ENCODE measurements at places on chromosomes 11 and 22. TPM values are rescaled to one million over a fixed set of nuclear protein-coding genes. Genes with fewer than 3 reads are reported as not detected.
A peak's percentile ranks its signal among the peaks of the same experiment; 100 is the strongest.

The ROBO4 gene
- 220 TPM for total RNA-seq

The SAA4 gene
- not detected for total RNA-seq

GRCh38 chr11:114179234-114179941, 116.8 kb upstream of the NNMT start:
- peak; percentile 96 for DNase-seq

- DNase-seq: no peak
Measured at GRCh38 chr11:15038963-15039362, 34.4 kb upstream of the CALCB start.

- DNase-seq: no peak
Measured at GRCh38 chr11:122563761-122564160, 91.8 kb upstream of the UBASH3B start.

DNA sequence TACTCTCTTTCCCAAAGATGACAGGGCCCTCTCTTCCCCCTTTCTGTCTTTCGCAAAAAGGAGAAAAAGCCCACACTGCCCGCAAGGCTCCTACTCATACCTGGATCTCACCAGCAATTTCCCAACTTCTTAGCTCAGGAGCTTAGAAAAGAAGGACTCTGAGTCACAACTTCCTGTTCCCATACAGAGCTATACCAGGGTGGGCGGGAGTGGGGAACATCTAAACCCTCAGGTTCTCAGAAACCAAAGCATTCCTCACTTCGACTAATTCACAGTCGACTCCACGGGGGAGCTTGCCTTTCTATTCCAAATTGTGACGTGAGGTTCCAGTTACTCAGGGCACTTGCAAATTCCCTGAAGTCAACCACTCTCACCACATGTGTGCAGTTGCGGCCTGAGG, 61.9 kb downstream of the MTNR1B start:
- no peak for DNase-seq

DNA sequence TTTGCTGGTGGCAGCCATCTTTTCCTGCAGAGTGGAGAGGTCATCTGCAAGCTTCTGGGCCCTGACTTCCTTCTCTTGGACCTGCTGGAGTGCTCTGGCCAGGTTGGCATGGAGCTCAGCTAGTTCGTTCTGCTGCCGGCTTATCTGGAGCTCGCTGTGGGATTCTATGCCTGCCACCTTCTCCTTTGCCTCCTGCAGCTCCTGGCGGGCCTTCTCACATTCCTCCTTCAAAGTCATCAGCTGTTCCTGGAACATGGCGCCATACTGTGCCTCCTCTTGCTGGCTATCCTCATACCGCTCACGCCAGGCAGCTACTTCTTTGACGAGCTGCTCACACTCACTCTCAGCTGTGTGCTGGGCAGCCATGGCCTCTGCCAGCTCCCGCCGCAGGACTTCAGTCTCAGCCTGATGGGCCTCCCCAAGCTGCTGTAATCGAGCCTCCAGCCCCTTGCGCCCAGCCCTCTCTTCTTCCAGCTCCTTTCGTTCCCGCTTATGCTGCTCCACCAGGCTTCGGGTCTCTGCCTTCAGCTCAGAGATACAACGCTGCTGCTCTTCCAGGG, 16.1 kb downstream of the IL18BP start:
- no peak for DNase-seq

The CCDC88B gene
- 1.6 TPM for total RNA-seq

The INSC gene
- total RNA-seq: 0.28 TPM

DNA sequence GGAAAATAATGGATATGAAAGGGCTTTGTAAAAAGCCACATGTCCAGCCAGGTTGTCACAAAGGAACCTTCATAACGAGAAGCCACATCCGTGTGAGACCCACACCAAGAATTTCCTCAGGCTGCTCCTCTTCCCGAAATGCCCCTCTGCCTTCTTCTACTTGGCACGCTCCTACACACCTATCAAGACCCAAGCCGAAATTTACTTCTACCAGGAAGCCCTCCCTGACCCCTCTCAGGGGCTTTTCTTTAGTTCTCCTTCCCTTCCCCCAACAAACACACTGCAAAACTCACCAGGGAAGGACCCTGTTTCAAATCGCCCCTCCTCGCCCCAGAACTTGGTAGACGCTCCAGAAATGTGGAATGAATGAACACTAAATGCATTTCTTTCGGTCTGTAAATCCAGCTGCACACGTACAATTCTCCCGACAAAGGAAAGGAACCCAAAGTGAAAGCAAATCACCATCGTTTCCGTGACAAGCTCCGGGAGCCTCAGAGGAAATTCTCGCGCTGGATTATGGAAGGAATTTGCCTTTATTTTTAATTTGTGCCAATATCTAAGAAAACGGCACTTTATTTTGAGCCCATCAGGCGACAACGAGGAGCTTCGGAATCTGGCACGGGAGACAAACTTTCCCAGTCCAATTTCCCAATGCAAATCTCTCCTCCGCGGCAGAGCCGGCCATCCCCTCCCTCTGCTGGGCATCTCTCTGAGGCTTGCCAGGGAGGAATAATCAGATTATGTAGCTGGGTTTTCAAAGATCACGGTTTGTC, 13.2 kb upstream of the SHISAL1 start:
- no peak for DNase-seq

- DNase-seq: no peak
Measured at GRCh38 chr22:20304646-20305045, 15.2 kb downstream of the DGCR6L start.

DNA sequence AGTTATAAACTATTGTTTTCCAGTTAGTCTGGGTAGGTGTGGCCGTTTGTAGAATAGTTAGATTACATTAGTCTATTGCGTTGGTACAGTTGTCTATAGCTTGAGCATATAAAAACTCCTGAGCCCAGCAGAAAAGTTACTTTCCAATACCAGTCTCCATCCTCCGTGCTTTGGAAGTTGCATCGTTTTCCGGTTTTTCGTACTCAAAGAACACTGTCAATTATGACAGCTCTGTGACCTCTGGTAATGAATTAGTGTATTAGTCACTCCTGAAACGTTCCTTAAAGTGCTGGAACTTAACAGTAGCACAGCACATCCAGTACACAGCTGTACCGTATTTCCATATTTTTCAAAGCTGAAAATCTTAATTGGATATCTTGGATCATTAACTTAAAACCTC, 808 bp upstream of the MSANTD2 start:
- DNase-seq: no peak

DNA sequence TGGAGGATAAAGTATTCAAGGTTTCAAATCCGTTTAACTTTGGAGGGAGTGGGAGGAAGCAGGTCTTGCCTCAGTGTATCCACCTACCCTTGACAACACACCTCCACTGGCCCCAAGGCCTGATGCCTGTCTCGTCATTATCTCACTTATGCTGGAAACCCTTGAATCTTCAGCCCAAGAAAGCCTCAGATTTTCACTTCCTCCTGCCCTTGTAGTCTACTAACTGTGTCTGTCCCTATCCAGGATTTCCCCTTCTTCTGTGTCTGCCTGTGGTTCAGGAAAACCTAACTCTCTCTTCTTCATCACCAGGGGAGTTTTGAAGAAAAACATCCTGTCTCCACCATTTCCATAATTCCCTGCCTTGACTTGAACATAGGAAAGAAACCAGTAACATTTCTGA, 56.1 kb downstream of the SYT9 start:
- no peak for DNase-seq

The OR10V1 gene
- not detected for total RNA-seq

- DNase-seq: no peak
Measured at GRCh38 chr22:30868663-30869385, 99.8 kb downstream of the MORC2 start.

- no peak for DNase-seq
Measured at GRCh38 chr22:17228725-17229126, 9.5 kb upstream of the ADA2 start.

GRCh38 chr11:78189174-78189724, 530 bp downstream of the USP35 start:
- DNase-seq: no peak

The ENTHD1 gene
- not detected for total RNA-seq

DNA sequence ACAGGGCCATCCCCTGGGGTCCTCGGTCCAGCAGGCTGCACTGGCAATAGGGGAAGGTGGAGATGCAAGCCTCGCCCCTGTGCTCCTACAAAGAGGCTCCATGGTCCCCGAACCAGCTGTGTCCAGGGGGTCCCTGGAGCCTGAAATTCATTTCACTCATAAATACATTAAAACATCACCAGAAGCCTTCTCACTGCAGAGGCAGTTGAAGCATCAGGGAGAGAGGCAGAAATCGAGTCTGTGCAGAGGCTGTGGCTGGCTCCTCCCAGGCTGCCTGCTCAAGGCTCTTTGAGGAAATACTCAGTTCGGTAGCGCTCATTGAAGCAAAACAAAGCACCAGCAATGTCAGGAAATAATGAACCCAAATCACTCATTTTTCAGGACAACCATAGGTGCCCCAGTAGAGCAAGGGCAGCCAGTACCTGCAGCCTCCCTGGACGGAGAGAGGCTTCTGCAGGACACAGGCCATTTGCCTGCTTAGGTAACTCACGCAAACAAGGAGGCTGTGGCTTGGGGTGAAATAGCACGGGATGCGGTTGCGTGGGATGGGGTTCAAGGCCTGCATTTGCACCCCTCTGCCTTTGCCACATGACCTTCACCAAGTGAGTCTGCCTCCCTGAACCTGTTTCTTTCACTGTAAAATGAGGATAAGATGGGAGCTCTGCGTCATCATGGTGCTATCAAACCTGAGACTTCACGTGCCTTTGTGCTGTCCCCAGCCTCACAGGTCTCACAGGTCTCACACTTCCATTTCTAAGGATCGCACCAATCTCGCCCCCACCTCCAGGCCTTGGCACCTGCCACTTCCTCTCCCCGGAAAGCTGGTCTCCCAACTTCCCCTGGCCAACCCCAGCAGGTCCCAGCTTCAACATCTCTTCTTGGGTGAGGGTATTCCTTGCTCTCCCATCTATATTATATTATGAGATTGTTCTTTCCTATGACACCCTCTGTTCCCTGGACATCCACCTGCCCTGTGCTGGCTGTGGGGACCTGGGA, 84.3 kb upstream of the SHISAL1 start:
- DNase-seq: no peak

- DNase-seq: no peak
Measured at GRCh38 chr11:132704781-132705375, 827.4 kb downstream of the OPCML start.

GRCh38 chr22:25495285-25495684, 69.2 kb upstream of the GRK3 start:
- DNase-seq: no peak

The INS gene
- not detected for total RNA-seq

GRCh38 chr22:30313527-30314363, 13.0 kb downstream of the TBC1D10A start:
- DNase-seq: no peak

GRCh38 chr11:17393472-17393871, 5.0 kb upstream of the KCNJ11 start:
- no peak for DNase-seq

The OR52E8 gene
- total RNA-seq: not detected

DNA sequence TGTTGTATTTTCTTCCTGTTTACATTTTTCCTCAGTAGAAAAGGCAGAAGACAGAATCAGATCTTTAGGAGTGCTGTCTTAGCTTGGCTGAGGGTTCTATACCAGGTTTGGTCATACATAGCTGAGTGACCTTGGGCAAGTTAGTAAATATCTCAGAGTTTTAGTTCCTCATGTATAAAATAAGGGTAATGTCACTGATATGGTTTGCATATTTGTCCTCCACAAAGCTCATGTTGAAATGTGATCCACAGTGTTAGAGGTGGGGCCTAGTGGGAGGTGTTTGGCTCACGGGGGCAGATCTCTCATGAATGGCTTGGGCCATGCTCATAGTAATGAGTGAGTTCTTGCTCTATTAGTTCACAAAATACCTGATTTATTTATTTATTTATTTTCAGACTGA, 7.5 kb upstream of the HTR3A start:
- DNase-seq: no peak

- DNase-seq: no peak
Measured at GRCh38 chr11:22433094-22433455, 94.9 kb downstream of the SLC17A6 start.

The BRSK2 gene
- 0.20 TPM for total RNA-seq

The LRRC10B gene
- not detected for total RNA-seq

GRCh38 chr11:102254047-102254446, 63.2 kb upstream of the BIRC3 start:
- DNase-seq: no peak

DNA sequence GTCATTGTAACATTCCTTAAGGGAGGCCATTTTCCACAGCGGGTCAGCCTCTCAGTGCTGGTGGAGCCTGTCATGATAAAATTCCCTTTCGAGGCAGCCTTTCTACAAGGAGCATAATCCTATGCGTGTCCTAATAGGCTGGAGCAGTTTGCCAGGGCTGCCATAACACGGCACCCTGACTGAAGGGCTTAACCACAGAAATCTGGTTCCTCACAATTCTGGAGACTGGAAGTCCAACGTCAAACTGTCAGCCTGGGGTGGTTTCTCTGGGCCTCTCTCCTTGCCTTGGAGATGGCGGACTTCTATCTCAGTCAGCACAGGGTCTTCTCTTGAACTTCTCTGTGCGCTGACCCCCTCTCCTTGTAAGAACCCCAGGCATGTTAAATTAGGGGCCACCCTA, 1.4 kb upstream of the RGL4 start:
- no peak for DNase-seq

DNA sequence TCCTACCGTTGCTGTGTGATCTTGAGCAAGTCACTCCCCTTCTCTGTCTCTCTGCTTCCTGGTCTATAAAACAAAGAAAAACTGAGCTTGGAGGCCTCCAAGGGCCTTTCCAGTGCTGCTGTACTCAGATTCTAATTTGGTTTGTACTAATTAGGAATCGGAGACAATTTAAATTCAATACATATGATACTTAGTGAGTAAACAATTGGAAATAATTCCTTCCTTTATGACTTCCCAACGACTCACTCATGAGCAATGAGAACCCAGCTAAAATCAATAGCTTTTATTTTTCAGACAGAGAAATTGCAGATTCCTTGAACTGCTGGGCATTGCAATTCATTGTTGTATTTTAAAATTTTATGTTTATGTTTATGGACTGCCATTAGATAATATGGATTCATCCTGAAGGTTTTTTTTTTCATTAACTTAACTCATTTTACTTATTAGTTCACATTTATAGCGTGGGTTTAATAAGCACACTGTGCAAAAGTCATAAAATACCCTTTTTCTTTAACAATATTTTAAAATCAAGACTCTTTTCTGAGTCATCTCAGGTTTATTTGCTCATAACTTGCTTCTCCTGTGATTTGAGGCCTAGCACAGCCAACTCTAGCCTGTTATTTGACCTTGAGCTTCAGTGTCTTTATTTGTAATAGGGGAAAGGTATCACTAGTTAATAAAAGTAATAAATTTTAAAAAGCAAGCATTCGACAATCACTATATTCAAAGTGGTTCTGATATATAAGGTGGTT, 95.8 kb downstream of the TP53I11 start:
- DNase-seq: no peak

- DNase-seq: no peak
Measured at GRCh38 chr11:2210366-2211112, 38.9 kb upstream of the TH start.

Data from pulmonary artery endothelial cell (primary cell).